NCI-H345 (cell line): ENCODE measurements at places on chromosomes 4 and X.

- no peak for DNase-seq
Observed at GRCh38 chr4:124685851-124686250, 26.7 kb downstream of the ANKRD50 start.

GRCh38 chr4:121306931-121307330, 73.9 kb downstream of the QRFPR start:
- DNase-seq = no peak

GRCh38 chr4:183403486-183403885, 41.0 kb upstream of the CDKN2AIP start:
- no peak for DNase-seq

DNA sequence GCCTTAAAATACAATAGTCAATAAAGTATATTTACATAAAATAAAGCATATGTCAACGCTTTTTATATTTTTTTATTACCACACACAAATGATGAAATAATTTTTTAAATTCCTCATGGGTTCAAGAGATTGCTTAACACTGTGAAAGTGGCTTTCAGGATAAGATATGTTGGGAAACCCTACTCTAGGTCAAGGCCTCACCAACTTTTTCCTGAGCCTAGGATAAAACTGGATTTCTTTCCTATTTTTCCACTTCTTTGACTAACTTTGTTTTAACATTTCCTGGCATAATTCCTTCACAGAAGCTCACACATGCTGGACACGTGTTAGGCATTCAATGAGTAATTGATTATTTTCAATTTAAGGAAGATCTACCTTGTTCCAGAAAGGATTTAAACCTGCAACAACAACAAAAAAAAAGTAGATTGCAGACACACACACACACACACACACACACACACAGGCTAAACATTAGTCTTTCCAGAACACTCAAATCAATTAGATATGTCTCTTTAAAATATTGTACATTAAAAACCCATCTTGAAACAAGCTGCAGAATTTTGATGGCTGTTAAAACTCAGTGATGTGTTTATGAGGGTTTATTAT, 9.1 kb downstream of the KLB start:
- no peak for DNase-seq

GRCh38 chr4:51932261-51932660, 87.9 kb downstream of the LRRC66 start:
- DNase-seq = no peak

GRCh38 chrX:112835019-112835418, 5.6 kb downstream of the AMOT start:
- no peak for DNase-seq

DNA sequence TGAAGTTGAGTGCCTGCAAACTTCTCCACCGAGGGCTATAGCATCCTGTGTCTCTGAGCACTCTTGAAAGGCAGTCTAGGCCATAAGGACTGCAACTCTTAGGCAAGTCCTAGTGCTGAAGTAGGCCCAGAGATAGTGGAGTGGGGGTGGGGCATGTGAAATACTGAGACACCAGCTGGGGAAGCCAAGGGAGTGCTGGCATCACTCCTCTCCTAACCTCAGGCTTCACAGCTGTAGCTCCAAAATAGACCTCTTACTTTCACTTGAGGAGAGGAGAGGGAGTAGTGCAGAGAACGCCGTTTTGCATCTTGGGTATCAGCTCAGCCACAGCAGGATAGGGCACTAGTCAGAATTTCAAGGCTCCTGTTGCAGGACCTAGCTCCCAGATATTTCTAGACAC, 56.2 kb upstream of the CYSLTR1 start:
- DNase-seq = no peak

DNA sequence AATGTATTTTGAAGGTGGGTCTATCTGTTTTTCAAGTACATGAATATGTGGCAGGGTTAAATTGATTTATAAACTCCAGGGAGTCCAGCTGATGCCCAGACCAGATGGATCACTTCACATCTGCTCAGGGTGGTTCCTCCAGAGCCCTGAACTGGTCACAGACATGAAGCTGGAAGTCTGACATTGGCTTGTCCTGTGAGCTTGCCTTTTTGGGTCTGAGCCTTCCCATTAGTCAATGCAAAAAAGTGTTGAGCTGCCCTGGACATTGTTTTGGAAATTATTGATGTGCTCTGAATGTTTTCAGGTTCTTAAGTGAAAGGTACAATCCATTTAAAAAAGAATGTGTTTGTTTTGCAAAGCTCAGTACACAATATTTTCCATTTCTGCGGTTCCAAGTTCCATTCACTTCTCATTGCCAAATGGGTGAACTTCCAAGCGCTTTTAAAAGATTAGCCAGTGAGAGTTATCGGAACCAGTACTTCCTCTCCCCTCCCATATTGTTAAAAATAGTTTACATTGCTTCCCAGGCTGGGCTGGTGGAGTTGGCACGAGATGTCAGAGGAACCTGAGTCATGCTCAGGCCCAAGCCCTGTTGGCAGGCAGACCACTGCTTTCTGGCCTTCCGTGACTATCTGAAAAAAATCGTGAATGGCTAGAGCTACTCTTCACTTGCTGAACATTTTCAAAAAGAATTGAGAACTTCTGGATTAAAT, 52.1 kb downstream of the PDGFRA start:
- no peak for DNase-seq

- DNase-seq = no peak
Observed at GRCh38 chr4:168766604-168767316, 243.3 kb downstream of the CBR4 start.

GRCh38 chrX:147900349-147900748, 11.4 kb upstream of the FMR1 start:
- DNase-seq = no peak

DNA sequence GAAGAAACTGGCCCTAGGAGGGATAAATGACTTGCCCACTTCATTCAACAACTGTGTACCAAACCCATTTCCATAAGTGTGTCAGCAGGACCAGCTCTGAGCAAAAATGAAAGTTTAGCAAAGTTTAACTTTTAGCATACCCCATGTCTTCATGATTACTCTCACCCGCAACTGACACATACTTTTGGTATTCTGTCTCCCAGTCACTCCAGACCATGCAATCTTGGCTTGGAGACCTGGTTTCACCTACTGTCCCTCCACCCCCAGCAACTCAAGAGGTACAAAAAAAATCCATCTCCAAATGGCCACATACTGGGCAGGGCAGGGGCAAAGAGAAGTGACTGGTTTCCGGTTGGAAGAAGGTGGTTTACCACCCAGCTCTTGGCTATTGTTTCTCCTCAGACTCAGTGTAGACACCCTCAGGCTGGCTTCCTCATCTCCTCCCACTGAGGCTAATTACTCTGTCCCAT, 79.8 kb downstream of the RLIM start:
- DNase-seq = no peak
